Activated effector memory CD4-positive, alpha-beta T cell treated with anti-CD3 and anti-CD28 coated beads, Interleukin-2, amount 50 U/mL, for 16 hours (primary cell): ENCODE measurements at places on chromosomes 7 and 10.

DNA sequence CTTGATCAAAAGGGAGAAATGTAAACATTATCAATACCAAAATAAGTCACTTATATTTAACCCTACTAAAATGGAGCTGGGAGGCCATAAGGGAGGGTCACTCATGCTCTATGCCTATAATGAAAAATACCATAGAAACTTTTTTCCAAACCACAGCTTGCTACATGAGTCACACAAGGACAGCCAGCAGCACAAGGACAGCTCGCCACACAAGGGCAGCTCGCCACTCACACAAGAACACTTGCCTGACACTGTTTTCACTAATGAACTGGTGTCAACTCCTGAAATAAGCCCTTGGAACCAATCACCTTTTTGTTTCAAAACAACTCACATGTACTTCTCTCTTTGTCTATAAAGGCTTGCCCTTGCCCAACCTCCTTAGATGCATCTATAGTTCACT lies 43.3 kb downstream of the FRMPD2 start:
- DNase-seq: no peak

DNA sequence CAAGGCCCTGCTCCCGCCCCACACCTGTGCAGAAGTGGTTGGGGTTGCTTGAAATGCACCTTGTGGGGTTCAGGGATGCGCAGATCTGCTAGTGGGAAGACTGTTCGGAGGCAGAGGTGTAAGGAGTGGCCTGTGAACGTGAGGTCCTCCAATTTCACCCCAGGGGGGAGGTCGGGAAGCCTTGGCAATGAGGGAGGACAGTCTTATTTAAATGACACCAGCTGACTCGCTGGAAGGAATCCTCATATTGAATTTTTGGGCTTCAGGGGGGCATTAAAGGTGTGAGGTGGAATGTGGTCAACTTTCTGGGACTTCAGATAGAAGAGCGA lies 218.8 kb upstream of the CELF2 start:
- no peak for DNase-seq

- no peak for DNase-seq
Measured at GRCh38 chr7:22860784-22861482, 38.3 kb upstream of the TOMM7 start.

DNA sequence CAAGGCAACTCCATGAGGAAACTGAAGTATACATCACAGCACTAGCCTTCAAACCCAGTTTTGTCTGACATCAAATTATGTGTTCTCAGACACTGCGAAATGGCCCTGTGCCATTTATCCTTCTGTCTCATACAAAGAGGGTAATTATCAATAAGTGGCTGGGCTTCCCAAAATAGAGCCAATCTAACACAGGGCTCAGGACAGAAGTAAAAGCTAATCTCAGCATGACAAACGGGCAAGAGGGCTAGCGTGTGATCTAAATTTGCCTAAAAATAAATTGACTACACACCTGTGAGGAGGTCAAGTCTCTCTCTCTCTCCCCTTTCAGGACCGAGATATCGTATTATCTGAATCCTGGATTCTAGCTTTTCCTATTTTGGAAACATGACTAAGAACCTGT lies 67.2 kb downstream of the DGKB start:
- no peak for DNase-seq

GRCh38 chr7:55019191-55019690 lies 424 bp downstream of the EGFR start:
- no peak for DNase-seq
